Suprapubic skin (tissue), 4 donors: ENCODE measurements at places on chromosomes 7 and 10.

DNA sequence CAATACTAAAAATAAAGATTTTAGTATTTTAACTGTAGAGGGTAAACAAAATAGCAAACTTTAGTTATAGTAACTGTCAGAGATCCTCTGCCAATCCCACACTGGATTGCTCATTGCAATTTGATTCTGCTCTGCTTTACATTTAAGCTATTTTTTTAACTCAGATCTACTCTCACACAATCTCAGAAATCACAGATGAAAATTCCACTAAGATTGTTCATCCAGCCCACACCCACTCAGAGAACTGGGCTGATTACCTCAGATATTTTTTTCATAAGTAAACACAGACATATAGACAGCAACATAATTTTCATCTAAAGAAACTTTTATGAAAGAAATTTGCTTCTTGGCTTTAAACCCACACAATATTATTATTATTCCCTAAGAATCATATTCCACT is 7.0 kb downstream of the OSBPL3 start:
- no peak for DNase-seq

GRCh38 chr10:98489561-98490481 is 43.1 kb upstream of the HPS1 start:
- DNase-seq = no peak

- no peak for DNase-seq
These were observed 649 bp downstream of the ACTR3B start for GRCh38 chr7:152759949-152760853.

- no peak for DNase-seq
These were observed 41.3 kb downstream of the ETV1 start for GRCh38 chr7:13948019-13948801.
